ENCODE measurements at places on chromosomes 4 and X. TPM values are rescaled to one million over a fixed set of nuclear protein-coding genes. Genes with fewer than 3 reads are reported as not detected.

- no peak overlapping the region for H3K27ac ChIP-seq
- H3K4me3 ChIP-seq: no peak overlapping the region
- no peaks in the 10 kb centered on the region for H3K36me3 ChIP-seq
- no peaks in the 10 kb centered on the region for H3K4me1 ChIP-seq
- no peak for DNase-seq
These were observed 405.9 kb downstream of the ADGRL3 start for GRCh38 chr4:61605984-61606383.

GRCh38 chrX:55640854-55641253, 17.7 kb downstream of the FOXR2 start:
- no peaks in the 10 kb centered on the region for H3K27me3 ChIP-seq
- DNase-seq: no peak
- H3K4me3 ChIP-seq: no peak overlapping the region
- no peak overlapping the region for H3K27ac ChIP-seq
- no peaks in the 10 kb centered on the region for H3K36me3 ChIP-seq

DNA sequence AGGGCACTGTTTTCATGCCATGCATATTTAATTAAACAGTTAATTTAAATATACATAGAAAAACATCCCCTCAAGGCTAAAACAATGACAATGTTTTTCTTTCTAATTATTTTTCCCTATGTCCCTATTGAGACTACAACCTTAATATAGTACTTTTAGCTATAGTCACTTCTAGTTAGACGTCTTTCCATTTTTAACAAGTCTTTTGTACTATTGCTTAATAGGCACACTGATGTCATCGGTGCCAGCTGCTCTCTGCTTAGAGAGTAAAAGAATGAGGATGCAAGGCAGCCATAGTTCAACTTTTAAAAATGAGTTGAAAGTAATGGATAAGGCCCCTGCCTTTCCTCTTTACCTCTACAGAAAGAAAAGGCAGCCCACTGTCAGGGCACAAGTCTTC, 191.1 kb downstream of the KCTD8 start:
- H3K27me3 ChIP-seq: no peaks in the 10 kb centered on the region
- H3K36me3 ChIP-seq: no peaks in the 10 kb centered on the region
- no peak overlapping the region for H3K4me3 ChIP-seq
- no peaks in the 10 kb centered on the region for H3K4me1 ChIP-seq

DNA sequence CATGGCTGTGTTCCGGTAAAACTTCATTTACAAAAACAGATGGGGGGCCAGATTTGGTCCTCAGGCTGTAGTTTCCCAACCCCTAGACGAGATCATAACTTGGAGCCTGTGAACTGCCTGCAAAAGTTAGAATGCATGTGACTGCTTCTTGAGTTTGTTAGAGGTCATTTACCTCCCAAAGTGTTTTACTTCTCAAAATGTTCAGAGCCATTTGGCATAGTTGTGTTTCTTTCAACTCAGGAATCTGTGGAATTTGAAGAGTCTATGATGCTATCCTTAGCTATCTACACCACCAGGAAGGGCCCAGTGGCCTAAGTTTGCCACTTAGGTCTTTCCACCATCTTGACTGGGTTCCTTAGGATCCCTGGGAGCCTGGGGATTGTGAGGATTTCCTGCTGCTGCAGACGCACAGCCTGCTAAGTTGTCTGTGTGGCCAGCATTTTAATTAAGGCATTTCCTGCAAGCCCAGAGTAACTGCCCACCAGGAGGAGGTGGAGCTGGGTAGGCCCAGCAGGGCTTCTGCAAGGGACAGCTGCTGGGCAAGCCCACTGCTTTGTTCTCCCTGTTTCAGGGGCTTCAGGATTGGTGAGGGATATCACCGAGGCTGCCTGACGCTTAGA, 53.1 kb downstream of the CCNI start:
- H3K4me3 ChIP-seq: no peak overlapping the region
- no peaks in the 10 kb centered on the region for H3K27me3 ChIP-seq
- H3K4me1 ChIP-seq: no peaks in the 10 kb centered on the region
- H3K36me3 ChIP-seq: no peaks in the 10 kb centered on the region
- DNase-seq: no peak

DNA sequence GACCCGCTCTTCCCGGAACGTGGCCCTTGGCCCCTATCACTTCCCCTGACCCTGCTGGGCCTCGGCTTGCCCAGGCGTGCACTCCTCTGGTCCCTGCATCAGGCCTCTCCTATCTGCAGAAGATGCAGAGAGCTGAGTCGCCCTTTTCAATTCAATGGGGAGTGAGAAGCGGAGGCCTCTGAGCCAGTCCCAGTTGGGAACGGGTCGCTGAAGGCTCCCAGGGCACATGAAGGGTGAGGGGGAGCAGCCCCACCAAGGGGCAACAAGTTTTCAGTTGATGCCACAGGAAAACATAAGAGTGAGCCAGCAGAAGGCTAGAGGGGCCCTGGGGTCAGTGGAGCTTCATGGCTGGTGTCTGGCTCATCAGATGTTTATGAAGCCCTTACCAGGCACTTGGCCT, 17.1 kb downstream of the PSAPL1 start:
- no peak overlapping the region for H3K4me3 ChIP-seq
- H3K4me1 ChIP-seq: no peaks in the 10 kb centered on the region
- no peak overlapping the region for H3K27ac ChIP-seq
- no peaks in the 10 kb centered on the region for H3K27me3 ChIP-seq
- DNase-seq: no peak

- no peaks in the 10 kb centered on the region for H3K27me3 ChIP-seq
- no peaks in the 10 kb centered on the region for H3K36me3 ChIP-seq
- no peaks in the 10 kb centered on the region for H3K4me1 ChIP-seq
- peak; percentile 59 for DNase-seq
These were observed 263.8 kb upstream of the RPS6KA3 start for GRCh38 chrX:20530406-20530921.

NELFA gene
- 50.1 TPM for total RNA-seq

DNA sequence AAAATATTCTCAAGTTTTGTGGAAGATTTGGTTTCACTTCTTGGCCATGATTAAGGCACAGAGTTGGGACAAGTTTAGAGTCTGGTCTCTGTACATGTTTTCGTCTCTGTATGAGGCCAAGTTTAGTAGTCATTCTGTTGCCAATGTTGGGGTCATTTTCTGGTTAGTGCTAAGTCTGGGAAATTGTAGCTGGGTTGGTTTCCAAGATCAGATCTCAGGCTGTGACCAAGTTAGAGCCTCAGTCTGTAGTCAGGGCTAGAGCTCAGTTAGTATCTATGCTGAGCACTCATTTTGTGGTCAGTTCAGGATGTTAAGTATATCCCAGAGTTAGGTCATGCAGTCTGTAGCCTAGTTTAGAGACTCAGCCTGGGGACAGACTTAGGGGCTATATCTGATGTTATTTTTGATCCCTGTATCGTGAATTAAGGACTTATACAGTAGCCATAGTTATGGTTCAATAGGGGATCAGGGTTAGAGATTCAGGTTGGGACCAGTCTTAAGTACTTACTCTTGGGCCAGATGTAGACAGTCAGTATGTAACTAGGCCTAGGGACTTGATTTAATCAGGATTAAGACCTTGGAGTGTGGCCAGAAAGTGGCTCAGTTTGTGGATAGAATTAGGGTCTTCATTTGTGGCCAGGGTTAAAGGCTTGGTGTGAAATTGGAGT, 6.6 kb upstream of the ENOX2 start:
- no peak for DNase-seq
- no peaks in the 10 kb centered on the region for H3K36me3 ChIP-seq
- no peaks in the 10 kb centered on the region for H3K27me3 ChIP-seq
- H3K27ac ChIP-seq: no peak overlapping the region
- no peaks in the 10 kb centered on the region for H3K4me1 ChIP-seq

DNA sequence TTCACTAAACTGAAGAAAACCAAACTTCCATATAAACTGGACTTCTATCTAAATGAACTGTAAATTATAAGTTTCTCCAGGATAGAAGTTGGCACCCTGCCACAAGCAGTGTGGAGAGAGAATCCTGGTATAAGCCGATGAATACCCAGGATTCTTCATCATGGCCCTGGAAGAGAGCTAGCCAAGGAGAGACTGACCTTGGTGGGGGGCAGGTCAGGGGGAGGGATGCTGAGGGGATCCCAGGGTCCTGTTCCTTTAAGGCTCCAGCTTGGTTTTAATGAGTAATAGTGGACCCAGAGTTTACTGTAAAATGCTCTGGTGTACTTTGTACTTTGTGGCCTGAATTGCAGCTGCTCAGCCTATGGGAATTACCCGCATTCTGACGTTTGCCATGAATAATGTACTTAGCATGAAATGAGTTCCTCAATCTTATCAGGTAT, 16.9 kb downstream of the RASSF6 start:
- H3K4me3 ChIP-seq: no peak overlapping the region
- H3K36me3 ChIP-seq: no peaks in the 10 kb centered on the region
- H3K4me1 ChIP-seq: no peaks in the 10 kb centered on the region
- no peak overlapping the region for H3K27ac ChIP-seq
- H3K27me3 ChIP-seq: no peaks in the 10 kb centered on the region

ZDHHC15 gene
- not detected for total RNA-seq

GRCh38 chr4:74013264-74013663, 14.8 kb upstream of the CXCL5 start:
- no peaks in the 10 kb centered on the region for H3K4me1 ChIP-seq
- no peak for DNase-seq
- no peaks in the 10 kb centered on the region for H3K36me3 ChIP-seq
- no peak overlapping the region for H3K27ac ChIP-seq
- no peak overlapping the region for H3K4me3 ChIP-seq

DNA sequence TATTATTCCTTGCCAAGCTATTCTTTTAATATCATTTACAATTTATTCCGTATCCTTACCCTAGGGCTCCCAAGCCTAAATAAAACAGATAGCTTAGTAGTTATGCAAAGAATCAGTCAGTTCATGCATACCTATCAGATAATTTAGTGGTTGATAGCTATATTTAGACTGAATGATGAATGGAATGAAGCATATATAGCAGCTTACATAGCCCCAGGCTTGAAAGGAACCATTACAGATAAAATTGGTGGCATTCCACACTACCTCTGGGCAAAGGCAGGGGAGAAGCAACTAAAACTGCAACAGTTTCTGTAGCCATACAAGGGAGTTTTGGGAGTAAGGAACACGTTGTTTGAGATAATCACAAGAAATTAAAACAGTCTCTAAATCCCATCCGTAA, 2.7 kb downstream of the ACE2 start:
- H3K27ac ChIP-seq: no peak overlapping the region
- no peak overlapping the region for H3K4me3 ChIP-seq
- no peak for DNase-seq
